Testis (tissue), 5 donors: ENCODE measurements at places on chromosomes 3 and 15. TPM values are rescaled to one million over a fixed set of nuclear protein-coding genes. Genes with fewer than 3 reads are reported as not detected.

The CLDN16 gene
- 0.36 TPM for polyA plus RNA-seq

The KBTBD12 gene
- 2.7 TPM for polyA plus RNA-seq

The KIF15 gene
- 16.7 TPM for polyA plus RNA-seq

The RTP1 gene
- 0.59 TPM for polyA plus RNA-seq

The TJP1 gene
- polyA plus RNA-seq: 102 TPM

The TMF1 gene
- 30.6 TPM for polyA plus RNA-seq
